ENCODE measurements at places on chromosomes 2 and 18.

DNA sequence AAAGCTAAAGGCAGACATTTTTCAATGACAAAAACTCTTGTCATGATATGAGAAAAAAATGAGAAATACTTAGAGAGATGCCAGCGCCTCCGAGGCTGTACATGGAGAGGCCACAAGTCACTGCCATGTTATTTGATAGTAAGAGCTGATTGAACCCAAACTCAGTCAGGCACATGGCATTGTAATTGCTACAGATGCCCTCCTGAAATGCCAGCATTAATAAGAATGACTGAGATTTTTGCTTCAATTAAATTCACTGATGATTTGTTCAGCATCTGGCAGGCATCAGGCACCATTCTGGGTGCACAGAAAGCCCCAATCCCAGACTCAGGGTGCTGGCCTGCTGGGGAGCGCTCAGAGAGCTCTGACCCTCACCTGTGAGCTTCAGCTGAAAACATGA lies 129.0 kb upstream of the PXDN start:
- no peak for DNase-seq

DNA sequence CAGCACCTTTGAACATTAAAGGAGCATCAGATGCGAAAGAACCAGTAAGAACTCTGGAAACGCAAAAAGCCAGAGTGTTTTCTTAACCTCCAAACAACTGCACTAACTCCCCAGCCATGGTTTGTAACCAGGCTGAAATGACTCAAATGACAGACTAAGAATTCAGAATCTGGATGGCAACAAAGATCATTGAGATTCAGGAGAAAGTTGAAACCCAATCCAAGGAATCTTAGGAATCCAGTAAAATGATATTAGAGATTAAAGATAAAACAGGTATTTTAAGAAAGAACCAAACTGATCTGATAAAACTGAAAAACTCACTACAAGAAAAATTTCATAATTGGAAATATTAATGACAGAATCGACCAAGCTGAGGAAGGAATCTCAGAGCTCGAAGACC lies 116.7 kb downstream of the PTRHD1 start:
- no peak for DNase-seq

DNA sequence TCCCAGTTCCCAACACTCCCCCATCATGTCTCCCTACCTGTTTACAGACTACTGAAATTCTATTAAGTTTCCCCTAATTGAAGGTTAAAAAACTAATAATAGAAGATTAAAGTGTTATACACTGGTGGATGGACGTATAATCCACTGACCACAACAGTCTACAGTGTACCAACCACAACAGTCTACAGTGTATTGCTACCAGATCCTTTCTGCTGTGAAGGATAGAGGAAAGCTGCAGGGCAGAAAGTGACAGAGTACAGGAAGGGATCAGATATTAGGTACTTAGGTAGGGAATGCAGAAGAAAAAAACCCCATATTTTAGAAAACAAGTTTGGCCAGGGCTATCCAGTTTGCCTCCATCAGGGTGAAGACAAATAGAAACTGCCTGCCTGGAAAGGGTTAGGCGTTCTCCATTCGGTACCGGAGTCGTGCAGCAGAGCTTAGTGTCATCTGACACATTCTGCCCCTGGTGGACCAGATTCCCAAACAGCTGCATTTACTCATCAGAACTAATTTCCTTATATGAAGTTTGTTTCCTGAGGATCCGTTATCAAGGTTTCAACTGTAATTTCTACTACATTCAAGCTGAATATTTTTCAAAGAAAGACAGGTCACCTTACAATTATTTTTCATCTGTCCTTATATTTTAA lies 49.9 kb downstream of the KLF7 start:
- DNase-seq, result no peak

DNA sequence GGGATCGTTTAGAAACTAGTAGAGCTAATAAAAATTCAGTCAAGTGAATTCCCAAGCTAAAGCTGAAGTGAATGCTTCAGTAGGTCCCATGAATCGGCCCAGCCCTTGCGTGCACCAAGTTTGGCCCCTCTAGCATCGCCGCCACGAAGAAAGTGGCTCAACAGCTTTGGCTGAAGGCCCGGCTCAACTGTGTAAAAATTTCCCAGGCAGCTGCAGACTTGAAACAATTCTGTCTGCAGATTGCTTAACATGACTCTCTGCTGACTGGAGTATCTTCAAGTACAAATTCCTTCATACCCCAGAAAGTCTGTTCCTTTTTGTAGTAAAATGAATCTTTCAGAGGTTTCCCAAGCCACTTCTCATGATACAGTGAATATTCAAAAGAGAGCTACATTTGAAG lies 32.7 kb downstream of the ALMS1 start:
- DNase-seq, result no peak

DNA sequence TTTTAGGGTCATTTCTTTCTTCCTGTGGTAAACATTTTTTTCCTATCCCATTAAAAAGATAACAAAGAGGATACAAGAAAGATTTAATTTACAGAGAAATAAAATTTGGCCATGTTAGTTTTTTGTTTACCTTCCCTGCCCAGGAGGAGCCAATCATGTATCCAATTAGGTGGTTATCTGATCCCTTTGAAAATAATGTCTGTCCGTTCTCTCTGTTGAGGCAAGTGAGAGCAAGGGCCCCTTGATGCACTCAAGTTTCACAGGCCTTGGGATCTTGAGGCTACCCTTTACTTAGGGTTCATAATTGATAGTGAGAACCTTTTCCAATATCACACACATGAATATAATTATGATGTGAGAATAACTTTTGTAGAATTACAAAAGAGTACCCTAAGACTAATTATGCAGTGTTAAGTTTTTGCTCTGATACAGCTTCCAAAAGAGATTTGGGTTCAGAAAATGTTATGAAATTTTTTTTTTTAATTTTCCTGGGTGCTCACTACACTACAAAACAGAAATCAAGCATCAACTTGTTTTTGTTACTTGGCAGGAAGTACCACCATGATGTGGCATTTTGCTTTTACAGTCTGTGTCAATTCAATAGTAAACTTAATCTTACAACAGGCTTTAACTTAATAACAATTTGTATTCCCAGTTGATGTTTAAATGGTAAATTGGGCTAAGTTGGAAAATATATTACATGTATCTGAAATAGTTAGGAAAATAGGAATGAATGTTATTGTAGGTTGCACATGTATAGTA lies 42.0 kb downstream of the AFTPH start:
- no peak for DNase-seq

DNA sequence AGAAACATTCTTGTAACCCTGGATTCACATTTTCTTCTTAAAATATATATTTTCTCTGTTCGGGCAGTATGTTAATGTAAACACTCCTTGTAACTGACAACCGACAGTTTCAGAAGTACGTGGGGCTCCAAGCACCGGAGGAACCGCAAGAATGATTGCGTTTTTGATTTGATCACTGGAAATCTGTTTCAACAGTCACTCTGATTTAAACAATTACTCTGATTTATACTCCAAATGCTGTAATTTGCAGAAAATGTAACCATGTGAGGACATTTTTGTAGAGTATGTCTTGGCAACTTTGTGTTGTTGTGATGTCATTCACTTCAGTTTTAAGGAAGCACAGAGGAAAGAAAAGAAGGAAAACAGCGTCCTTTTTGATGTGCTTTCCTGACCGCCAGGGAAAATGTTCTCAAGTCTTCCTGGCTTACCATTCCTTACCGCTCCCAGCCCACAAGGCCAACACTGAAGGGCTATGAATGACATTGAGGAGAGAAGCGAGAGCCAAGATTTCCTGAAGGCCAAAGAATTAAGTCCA lies 77.7 kb downstream of the APOB start:
- no peak for DNase-seq

DNA sequence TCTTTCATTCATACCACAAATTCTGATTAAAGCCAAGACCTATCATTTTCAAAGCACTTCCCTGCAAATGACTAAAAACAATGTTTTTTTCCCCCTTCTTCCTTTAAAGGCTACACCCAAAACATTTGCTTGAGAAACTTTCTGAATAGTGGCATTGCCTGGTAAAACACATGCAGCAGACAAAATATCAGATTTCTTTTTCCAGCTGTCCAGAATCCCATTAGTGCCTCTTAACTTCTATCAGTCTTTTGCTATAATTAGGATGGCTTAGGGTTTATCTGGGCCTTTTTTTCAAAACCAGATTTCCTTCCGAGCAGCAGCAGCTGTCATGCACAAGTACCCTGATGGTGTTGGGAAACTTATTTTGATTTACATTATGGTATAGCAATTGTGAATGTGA lies 50.6 kb downstream of the ALPK2 start:
- no peak for DNase-seq

GRCh38 chr2:88636026-88636425 lies 8.8 kb upstream of the EIF2AK3 start:
- no peak for DNase-seq

GRCh38 chr2:24892928-24893327 lies 27.1 kb downstream of the ADCY3 start:
- no peak for DNase-seq

DNA sequence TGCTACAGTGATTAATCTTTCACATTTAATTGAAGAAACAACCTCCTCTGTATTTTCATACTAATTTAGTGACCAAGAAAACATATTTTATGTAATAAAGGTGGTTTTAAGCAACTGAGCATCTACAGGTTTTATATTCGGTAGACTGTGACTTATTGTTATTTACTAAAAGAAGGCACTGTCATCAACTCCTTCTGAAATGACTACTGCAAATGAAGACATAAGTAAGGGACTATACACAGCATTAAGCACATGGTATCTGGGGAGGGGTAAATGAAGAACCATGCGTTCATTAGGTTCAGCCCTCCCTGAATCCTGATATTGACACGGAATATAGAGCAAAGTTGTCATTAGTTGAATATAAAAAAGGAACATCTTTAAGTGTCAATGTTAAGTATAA lies 4.3 kb downstream of the CDH20 start:
- no peak for DNase-seq

DNA sequence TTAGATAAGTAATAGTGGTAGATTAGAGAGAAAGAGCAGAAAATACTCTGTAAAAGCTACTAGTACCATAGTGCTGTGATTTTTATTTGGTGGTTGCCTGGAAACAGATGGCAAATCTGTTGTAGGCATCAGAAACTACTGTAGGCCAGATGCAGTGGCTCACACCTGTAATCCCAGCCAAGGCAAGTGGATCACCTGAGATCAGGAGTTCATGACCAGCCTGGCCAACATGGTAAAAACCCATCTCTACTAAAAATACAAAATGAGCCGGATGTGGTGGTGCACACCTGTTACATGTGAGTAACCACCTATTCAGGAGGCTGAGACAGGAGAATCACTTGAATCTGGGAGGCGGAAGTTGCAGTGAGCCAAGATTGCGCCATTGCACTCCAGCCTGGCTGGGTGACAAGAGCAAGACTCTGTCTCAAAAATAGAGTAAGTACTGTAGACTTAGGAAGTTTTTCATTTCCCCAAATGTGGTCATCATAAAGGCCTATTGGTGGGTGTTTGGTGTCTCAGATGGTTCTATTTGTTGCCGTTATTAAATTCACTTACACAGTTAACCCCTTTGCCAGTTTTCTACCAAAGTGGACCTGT lies 79.6 kb downstream of the SPTBN1 start:
- DNase-seq, result no peak

DNA sequence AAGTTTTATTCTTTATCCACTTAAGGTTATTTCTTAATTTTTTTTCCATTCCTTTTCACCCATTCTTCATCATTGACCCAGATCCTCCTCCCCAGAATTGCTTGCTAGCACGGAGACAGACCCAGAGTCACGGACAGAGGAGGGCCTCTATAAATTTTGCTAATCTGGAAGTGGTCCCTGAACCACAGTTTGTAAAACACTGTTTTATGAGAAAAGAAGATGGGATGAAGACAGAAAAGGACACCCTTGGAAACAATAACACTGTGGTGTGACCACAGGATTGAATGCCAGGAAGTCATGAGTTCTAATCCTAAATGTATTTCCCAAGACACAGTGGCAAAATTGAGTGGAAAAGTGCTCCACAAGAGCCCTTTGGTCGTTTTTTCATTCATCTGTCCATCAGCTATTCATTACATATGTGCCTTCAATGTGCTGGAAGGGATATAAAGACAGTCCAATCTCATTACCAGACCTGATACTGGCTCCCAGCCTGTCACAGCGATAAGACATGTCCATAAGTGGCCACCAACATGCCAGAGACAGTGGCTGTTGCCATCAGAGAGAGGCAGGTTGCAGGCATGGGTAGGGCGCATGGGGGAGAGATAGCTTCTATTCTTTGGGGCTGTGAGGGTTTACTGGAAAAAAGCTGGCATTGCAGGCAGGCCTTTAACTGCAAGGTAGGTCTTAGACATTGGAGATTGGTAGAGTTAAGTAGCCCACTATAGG lies 175.2 kb upstream of the ALPP start:
- DNase-seq, result no peak

GRCh38 chr18:31840499-31840898 lies 79.8 kb upstream of the SLC25A52 start:
- no peak for DNase-seq

- no peak for DNase-seq
These were observed 9.8 kb upstream of the MALT1 start for GRCh38 chr18:58661423-58661822.

DNA sequence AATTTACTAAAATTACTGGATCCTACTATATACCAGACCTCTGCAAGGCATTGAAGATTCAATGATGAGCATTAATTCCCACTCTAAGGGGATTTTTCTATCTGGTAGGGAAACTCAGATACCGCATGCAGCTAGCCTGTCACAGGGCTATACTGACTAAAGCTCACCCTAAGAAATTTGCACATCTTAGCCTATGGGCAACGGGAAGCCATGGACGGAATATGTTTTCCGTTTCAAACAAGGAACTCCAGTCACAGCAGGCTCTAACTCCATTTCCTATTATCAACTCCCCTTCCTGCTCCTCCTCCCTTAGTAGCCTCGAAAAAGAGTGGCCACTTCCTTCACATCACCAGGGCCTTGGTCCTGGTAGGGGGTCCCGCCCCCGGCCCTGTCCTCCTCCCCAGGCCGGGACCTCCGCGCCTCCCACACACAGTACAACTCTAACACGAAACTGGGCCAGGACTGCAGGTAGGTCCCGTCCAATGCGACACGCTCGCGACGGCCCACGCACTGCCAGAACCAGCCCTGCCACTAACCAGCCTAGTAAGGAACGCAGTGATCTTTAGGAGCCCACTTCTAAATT lies 659 bp upstream of the COX5B start:
- DNase-seq, result peak; percentile 33

DNA sequence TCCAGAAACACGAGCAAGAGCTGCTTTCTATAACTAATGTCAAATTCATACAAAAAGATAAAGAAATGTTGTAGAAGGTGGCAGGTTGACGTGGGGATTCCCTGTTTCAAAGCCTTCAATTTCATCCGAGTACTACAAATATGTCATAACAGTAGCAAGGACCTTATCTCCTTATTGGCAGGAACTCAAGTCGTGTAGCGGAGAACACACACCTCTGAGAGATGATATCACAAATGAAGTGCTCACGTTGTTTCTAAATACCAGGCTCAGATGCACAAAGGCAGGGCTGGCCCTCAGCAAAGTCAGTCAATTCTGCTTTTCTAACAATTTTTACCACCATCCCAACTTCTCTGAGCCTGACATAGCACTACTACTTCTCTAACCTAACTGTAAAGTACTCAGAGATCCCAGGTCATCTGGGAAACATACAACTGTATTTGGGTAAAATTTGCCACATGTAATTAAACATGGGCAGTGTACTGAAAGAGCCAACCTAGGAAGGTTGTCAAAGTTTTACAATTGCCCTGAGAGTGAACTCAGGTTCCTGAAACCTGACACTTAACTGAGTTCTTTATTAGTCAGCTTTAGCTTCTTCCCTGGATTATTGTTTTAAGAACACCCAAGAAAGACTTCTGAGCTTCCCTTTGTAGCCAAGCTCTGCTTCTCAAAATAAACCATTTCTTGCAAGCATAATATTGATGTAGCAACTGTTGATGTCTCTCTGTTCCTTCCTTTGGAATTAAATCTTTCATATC lies 813.7 kb upstream of the ACVR2A start:
- no peak for DNase-seq

- no peak for DNase-seq
These were observed 731 bp downstream of the RAB10 start for GRCh38 chr2:26034637-26034992.
